ENCODE measurements at places on chromosomes 2 and 18.
A peak's percentile ranks its signal among the peaks of the same experiment; 100 is the strongest.

GRCh38 chr2:99488539-99489062 lies 1.2 kb downstream of the REV1 start:
- DNase-seq: no peak

- no peak for DNase-seq
Measured at GRCh38 chr2:134362740-134363139, 108.9 kb downstream of the MGAT5 start.

DNA sequence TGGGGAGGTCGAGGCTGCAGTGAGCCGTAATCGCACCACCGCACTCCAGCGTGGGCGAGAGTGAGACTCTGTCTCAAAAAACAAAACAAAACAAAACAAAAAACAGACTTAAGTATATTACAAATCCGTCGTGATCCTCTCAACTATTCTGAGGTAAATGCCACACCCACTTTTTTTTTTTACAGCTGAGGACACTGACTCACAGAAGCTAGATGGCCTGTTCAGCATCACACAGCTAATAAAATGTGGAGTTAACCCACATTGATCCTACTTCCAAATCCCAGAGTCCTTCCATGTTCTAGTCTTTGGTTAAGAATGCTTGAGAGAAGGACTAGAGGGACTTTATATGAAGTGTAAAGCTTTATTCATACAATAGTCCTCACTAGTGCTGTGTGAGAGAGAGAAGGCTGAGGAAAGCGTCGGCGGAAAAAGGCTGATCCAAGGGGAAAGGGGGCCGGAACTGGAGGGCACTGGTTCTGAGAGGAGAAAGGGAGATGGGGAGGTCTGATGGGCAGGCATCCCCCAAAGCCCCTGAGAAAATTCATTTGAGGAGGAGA lies 627 bp downstream of the RNF25 start:
- no peak for DNase-seq

DNA sequence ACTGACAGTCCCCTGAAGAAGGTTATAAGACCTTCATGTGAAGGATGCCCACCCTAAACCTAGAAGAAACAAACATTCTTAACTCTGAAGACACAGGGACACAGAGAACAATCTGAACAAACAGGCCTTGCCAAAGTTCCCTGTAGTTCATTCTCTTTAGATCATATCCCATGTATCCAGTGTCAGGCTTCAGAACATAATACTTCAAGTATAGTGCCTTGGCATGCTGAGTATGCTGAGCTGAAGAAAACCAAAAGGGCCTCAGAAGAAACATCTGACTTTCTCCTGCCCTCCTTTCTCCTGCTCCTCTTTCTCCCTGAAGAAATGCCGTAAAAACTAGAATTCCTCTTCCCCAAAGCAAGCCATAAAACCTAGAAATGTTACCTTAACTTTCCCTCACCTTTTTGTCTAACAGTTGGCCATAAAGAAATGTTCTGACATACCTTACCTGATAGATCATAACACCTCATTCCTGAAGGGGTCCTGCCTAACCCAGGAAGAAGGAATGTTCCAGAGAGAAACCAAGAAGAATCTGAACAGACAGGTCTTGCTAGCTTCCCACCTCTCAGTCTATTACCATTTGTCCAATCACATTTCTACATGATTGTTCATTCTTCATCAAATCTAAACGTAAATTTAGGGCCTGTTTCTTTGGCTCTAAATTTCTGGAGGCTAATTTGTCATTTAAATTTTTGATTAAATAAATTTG lies 160.1 kb upstream of the ZC3H15 start:
- no peak for DNase-seq

DNA sequence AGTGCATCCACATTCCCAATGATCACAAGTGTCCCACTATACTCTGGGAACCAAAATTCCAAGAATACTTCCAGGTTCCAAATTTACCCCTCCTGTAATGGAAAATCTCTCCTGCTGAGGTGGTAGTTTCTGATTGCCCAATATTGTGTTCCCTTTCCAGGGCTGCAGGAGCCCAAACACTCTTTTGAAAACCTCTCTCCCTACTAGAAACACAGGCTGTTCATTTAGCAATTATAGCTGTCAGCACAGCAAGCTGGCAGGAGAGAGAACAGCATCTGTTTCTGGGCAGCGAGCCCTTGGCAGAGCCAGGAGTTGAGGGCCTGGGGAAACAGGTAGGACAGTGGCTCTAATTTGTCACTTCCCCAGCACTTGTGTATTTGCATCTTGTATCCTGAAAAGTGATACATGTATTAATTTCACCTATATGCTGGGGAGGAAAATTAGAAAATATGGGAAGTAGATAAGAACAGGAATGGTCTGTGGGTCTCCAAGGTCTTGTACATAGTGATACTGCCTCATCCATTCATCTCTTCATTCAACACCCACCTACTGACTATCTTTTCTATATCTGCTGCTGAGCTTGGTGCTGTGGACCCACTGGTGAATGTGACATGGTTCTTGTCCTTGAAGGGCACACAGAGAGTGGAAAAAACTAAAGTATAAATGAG lies 16.9 kb upstream of the PAIP2B start:
- no peak for DNase-seq

DNA sequence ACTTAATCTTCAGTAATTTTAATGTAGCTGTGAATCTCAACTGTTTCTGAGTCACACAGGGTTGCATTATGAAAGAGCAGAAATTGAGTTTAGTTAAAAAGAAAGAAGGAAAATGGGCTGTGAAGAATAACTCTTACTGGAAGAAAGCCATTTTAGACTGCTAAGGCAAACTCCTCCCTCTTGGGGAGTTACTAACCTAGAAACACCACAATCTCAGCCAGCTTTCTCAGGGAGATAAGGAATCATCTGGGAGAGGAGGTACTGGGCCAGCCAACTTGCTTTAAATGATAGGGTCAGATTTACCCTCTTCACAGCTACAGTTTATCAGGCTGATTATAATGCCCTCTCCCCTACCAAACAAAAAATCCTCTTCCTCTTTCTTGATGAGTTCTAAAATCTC lies 119.5 kb downstream of the CCDC148 start:
- DNase-seq: no peak

DNA sequence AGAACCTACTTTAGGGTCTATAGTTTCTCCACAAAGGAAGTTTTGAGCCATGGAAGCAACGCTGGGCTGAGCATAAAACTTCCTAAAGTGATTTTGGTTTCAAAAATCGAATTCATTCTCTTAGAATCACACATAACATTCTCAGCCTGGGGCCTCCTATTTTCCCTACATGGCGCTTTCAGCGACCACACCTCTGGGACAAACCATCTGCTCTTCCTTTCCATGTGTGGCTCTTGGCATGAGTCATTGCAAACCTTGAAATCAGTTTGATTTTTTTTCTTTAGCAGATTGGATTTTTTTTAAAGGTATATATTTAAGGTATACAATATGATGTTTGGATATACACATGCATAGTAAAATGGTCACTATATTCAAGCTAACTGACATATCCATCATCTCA lies 72.5 kb upstream of the APCDD1 start:
- DNase-seq: no peak

GRCh38 chr2:46967990-46968647 lies 52.5 kb upstream of the MCFD2 start:
- DNase-seq: no peak

DNA sequence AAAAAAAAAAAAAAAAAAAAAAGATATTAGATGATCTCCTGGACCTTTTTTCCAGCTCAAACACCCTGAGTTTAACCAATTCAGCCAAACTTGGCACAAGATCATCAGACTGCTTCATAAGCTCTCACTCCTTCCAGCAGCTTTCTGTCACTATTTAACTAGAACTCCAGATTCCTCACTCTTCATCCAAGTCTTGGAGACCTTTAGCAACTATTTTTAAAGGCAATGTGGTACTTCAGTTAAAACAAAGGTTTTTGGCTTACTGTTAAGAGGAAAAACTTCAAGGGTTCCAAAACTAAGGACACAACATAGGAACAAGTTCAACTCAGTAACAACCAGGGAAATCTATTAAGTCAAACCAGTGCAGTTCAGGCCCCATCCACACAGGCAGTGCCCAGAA lies 23.2 kb downstream of the LAMA1 start:
- DNase-seq: no peak

DNA sequence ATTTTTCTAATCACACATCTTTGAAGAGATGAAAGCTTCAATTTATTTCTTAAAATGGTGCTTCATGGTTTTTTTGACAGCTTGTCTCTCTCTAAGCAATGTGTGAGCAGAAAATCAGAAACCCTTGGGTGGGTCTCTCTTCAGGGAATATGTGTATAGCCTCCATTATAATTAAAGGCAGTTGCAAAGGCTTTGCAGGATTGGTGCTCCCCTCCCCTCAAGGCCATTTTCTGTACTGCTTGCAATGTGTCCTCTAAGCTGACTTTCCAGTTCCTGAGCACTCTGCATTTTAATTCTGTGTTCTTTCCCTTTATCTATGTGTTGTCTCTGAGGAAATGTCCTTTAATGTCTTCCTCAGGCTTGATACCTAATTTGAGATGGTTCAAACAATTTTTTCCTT lies 172.6 kb downstream of the DPP4 start:
- no peak for DNase-seq

- no peak for DNase-seq
Measured at GRCh38 chr2:172065111-172065510, 20.2 kb upstream of the DLX1 start.

DNA sequence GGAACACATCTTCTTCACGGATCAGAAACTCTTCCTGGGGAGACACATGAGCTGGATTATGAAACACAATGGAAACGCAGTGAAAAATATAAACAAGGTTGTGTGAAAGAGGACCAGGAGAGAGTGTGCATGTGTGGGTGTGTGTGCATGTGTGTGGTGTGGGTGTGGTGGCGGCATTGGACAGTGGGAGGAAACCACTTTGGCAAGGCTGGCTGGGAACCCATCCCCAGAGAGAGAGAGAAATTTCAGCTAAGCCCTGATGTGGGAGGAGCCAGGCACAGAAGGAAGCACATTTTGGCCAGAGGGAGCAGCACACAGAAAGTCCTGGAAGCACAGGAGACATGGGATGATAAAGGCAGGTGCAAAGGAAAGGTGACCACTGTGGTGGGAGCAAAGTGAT lies 147.6 kb upstream of the COPS8 start:
- no peak for DNase-seq

- no peak for DNase-seq
Measured at GRCh38 chr2:12289120-12289802, 427.5 kb upstream of the TRIB2 start.

DNA sequence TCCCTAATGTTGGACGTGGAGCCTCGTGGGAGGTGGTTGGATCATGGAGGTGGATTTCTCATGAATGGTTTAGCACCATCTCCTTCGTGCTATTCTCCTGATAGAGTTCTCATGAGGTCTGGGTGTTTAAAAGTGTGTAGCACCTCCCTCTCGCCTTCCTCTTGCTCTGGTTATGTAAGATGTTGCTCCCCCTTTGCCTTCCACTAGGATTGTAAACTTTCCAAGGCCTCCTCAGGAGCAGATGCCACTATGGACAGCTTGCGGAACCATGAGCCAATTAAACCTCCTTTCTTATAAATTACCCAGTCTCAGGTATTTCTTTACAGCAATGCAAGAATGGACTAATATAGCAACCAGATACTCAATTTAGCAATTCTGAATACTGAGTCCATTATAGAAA lies 82.4 kb upstream of the PELI1 start:
- DNase-seq: no peak

GRCh38 chr18:78999939-79000338 lies 20.3 kb downstream of the SALL3 start:
- no peak for DNase-seq

DNA sequence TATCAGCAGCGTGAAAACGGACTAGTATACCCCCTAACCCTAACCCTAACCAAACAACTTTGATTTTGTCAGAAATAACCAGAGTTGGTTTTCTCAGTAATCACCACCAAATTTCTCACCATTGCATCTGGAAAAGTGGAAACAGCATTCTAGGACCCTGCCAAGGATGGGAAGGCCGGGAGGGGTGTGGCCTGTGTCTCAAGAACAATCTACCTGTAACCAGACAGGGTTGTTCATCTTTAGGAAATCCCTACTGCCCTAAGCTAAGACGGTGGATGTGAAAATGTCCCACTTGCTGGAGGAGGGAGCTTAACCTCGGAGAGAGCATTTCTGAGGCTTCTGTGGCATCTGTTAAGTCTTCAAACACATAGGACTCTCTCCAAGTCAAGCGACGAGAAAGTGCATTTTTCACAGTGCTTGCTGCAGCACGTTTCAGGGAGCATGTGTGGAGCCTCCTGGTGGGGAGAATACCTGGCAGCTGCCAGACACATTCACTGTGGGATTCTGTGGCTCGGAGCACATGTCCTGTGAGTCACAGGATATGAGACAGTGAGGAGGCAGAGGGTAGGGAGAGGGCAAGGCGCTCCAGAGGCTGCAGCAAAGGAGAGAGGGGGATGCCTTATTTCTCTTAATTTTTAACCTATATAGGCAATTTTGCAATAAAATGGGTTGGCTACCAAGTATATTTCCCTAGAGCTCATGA lies 207.5 kb downstream of the SPP2 start:
- peak; percentile 59 for DNase-seq

GRCh38 chr2:140295767-140296166 lies 1515.6 kb upstream of the NXPH2 start:
- no peak for DNase-seq

DNA sequence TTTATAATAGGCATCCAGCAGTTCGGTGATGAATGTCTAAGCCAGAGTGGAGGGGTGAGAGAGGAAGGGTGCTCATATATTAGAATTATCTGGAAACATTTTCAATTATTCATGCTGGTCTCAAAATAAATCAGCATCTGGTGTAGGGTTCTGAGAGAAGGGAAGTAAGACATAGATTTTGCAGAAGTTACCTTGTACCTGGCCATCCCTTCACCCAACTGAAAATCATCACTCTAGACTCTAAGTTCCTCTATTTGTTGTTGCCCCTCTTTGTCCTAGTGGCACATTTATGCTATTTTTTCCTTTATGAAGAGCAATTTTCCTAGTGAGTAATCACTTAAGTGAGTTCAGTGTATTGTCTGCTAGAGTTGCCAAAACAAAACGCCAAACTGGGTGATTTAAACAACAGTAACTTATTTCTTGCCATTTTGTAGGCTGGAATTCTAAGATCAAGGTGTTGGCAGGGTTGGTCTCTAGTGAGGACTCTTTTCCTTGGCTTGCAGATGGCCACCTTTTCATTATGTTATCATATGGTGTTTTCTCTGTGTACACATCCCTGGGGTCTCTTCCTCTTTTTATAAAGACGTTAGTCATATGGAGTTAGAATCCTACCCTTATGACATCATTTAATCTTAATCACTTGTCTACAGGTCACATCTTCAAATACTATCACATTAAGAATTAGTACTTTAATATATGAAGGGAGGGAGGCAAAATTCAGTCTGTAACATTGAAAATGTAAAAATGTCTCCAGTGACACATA lies 129.9 kb upstream of the KLHL14 start:
- no peak for DNase-seq

- no peak for DNase-seq
Measured at GRCh38 chr2:158753641-158754611, 41.2 kb upstream of the DAPL1 start.

DNA sequence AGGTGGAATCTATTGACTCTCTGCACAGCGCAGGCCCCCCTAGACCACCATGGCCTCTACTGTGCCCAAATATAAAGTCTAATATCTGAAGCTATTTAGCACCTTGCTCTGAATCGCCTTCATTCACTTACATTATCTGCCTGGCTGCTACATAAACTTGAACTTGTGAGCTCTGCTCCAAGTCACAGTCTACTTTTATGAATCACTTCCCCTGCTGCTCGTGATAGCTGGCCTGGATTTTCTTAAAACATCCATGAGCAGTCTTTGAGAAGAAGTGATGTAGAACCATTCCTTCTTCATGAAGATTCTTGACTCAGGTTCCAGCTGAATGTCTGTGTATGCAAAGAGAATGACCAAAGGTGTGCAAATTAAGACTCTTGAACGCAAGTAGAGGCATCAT lies 359.5 kb downstream of the RND3 start:
- DNase-seq: no peak
